A549 treated with GW870086 at 1 μM for 4 hours (cell line): ENCODE measurements at places on chromosomes 6 and 20. TPM values are rescaled to one million over a fixed set of nuclear protein-coding genes. Genes with fewer than 3 reads are reported as not detected.

The C6orf141 gene
- 10.2 to 11.5 TPM (median 11.1 TPM) in 5 replicates for total RNA-seq

The COL19A1 gene
- not detected in 5 replicates for total RNA-seq

The MOXD1 gene
- total RNA-seq = 1.1 to 2.3 TPM (median 1.6 TPM) in 5 replicates

The BHLHE23 gene
- not detected in 5 replicates for total RNA-seq

The RHAG gene
- total RNA-seq = 0.06 to 0.15 TPM (median 0.09 TPM) in 3 of 5 replicates, not detected in the others

The C6orf52 gene
- total RNA-seq = 1.7 to 2.1 TPM (median 2.1 TPM) in 5 replicates

The MMUT gene
- total RNA-seq = 4.7 to 7.2 TPM (median 6.2 TPM) in 5 replicates

The SLC22A23 gene
- total RNA-seq = 8.1 to 12.0 TPM (median 10.2 TPM) in 5 replicates

The ANKEF1 gene
- 6.5 to 7.2 TPM (median 6.9 TPM) in 5 replicates for total RNA-seq
